ENCODE measurements at places on chromosomes 16 and 17. TPM values are rescaled to one million over a fixed set of nuclear protein-coding genes. Genes with fewer than 3 reads are reported as not detected.

GRCh38 chr17:32915245-32915644, 12.7 kb upstream of the TMEM98 start:
- DNase-seq, result no peak

TM4SF5 gene
- total RNA-seq, result not detected

DNA sequence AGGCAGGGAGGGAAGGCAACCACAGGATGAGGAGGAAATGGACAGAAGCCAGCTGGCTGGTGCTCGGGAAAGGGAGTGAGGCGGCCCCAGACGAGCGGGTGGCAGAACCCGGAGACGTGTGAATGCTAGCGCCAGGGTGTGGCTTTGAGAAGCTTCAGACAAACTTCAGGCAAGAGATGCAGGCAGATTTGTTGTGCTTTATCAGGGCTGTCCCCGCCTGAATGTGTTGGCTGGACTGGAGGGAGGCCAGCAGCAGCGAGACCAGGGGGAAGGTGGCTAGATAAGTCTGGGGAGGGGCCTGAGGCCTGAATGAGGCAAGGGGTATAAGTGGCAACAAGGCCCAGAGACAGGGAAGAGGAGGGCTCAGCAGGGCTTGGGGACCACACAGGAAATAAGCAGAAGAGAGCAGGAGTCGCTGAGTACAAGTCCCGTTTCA, 22.0 kb downstream of the CAMKK1 start:
- DNase-seq, result no peak

DNA sequence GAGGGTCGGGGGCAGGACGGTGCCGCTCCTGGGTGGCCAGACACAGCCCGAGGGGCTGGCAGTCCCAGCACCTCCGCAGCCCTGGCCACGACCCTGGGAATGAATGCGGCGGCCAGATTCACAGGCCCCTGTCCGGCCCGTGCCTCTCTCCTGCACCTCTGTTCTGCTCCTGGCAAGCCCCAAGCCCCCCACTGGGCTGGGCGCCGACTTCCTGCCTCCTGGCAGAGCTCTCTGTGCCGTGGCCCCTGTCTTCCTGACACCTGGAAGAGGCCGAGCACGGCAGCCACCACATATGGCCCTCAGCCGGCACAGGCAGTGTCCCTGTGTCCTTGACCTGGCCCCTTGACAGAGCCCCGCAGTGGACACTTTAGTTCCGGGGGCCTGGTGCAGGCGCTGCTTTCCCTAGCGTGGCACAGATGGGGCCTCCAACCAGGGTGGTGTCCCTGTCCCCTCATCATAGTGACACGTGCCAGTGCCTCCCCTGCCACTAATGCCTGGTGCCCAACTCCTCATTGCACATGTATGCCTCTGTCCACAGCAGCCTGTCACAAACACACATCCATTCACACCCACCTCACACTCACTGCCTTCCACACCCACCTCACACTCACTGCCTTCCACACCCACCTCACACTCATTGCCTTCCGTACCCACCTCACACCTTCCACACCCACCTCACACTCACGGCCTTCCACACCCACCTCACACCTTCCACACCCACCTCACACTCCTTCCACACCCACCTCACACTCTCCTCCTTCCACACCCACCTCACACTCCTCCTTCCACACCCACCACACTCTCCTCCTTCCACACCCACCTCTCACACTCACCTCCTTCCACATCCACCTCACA, 110.6 kb upstream of the PLCG2 start:
- no peak for DNase-seq

GRCh38 chr16:84593825-84594724, 23.8 kb downstream of the COTL1 start:
- DNase-seq, result no peak

RAB37 gene
- 3.0 TPM for total RNA-seq

HSD17B2 gene
- 5.7 TPM for total RNA-seq

DNA sequence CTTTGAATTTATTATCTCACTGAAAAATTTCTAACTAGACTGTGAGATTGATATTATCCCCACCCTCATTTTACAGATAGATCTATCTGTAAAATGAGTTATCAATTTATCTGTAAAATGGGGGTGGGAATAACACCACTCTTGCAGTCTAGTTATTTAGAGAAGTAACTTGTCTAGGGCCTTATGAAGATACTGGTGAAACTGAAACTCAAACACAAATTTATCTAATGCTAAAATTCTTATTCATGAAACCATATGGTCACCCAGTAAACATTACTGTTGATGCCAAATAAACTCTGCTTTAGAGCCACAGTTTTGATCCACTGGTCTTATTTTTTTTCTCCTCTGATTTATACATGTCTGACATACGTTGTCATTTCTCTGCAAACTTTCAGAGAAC, 52.1 kb upstream of the SMIM36 start:
- no peak for DNase-seq

DNA sequence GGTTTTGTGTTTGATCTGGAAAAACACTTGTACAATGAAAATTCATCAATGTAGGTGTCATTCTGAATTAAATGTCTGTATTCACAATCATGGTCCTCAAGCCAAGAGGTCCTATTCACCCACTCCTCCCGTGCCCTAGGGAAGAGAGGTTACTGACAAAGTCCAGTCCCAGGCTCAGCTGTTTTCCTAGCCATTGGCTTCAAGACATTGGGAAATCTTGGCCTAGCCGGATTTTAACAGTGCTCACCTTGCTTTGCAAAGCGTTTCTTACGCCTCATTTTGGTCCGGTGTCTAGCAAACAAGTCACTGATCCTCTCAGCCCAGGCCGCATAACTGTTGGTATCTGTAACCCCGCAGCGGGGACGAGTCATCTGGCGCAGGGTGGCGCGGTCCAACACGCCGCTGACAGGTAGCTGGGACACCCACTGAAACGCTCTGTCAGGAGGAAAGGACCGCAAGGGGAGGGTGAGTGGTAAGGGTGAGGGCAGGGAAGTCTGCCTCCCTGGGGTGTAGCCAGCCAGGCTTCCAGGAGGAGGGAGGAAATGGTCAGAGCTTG, 16.7 kb downstream of the MMP28 start:
- no peak for DNase-seq

- DNase-seq, result no peak
Observed at GRCh38 chr16:49681217-49681883, 174.6 kb downstream of the ZNF423 start.

- peak; percentile 33 for DNase-seq
Observed at GRCh38 chr17:80261159-80261894, 675 bp downstream of the RNF213 start.

- DNase-seq, result no peak
Observed at GRCh38 chr17:77884019-77884418, 74.5 kb upstream of the TNRC6C start.

DNA sequence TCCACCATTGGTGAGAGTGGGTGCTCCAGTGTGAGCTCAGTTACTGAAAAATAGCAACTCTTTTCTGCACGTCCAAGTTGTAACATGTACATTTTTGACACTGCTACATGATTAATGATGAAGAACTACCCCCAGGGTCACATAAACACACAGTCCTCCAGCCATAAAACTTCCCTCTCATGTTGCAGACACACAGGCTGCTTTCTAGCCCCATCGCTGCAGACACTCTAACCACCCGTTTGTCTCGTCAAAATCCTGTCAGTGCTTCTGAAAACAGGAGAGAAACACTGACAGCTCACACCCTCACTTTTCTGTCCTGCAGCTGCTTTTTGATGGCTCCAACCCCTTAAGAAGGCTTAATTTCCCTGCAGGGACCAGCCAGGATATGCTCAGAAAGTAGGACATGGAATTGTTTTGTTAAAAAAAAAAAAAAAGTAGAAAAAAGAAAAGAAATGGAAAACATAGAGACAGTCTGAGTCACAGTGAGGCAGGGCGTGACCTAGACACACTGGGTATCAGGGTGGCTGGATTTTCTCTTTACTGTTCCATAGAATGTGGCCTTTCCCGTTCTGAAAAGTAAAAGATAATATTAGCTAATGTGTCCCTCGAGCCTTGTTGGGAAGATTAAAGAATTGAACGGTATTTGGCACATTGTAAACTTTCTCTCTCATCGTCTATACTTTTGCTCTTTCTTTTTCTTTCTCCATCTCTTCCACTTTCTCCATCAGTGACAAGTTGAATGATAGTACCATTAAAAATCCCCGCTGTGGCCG, 20.7 kb upstream of the CCL5 start:
- DNase-seq, result no peak

KRT33B gene
- not detected for total RNA-seq

Data from omental fat pad (tissue), 4 donors.